Pancreas (tissue), 10 donors: ENCODE measurements at places on chromosomes 1 and 21. TPM values are rescaled to one million over a fixed set of nuclear protein-coding genes. Genes with fewer than 3 reads are reported as not detected.
A peak's percentile ranks its signal among the peaks of the same experiment; 100 is the strongest.

GRCh38 chr1:17531682-17532487 lies 7.6 kb upstream of the ARHGEF10L start:
- no peak overlapping the region for H3K4me3 ChIP-seq
- no peaks in the 10 kb centered on the region for H3K27me3 ChIP-seq
- H3K36me3 ChIP-seq = no peaks in the 10 kb centered on the region
- peaks cover 2% of the 10 kb centered on the region for H3K4me1 ChIP-seq

DNA sequence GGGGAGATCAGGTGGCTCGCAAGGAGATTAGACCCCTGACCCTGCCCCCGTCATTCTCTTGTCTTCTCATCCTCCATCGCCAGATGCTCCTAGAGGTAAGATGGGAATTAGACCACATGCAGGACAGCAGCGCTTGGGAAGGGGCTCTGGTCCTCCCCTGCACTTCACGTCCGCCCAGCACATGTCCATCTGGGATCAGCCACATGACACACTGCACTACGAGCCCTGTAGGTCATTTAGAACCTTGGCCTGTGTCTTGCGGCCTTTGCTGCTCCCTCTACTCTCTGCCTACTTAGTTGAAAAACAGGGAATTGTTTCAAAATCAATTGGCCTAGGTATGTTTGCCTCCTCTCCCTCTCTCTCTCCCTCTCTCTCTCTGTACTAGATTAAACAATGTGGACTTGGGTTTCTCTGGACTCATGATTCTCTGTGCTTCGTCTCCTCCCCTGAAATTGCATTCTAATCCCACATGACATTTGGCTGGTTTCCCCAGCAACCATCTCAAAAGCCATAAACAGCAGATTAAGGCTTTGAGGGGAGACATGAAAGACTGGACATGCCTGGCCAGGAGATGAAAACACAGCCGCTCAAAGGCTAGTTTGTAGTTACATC lies 3.8 kb upstream of the NCMAP start:
- H3K4me3 ChIP-seq = no peak overlapping the region
- peaks cover 2% of the 10 kb centered on the region for H3K4me1 ChIP-seq
- DNase-seq = no peak
- no peaks in the 10 kb centered on the region for H3K36me3 ChIP-seq

- no peaks in the 10 kb centered on the region for H3K4me1 ChIP-seq
- H3K27ac ChIP-seq = no peak overlapping the region
- H3K36me3 ChIP-seq = no peaks in the 10 kb centered on the region
- no peaks in the 10 kb centered on the region for H3K27me3 ChIP-seq
Measured at GRCh38 chr1:125064481-125064880, 3879.7 kb downstream of the SRGAP2C start.

DNA sequence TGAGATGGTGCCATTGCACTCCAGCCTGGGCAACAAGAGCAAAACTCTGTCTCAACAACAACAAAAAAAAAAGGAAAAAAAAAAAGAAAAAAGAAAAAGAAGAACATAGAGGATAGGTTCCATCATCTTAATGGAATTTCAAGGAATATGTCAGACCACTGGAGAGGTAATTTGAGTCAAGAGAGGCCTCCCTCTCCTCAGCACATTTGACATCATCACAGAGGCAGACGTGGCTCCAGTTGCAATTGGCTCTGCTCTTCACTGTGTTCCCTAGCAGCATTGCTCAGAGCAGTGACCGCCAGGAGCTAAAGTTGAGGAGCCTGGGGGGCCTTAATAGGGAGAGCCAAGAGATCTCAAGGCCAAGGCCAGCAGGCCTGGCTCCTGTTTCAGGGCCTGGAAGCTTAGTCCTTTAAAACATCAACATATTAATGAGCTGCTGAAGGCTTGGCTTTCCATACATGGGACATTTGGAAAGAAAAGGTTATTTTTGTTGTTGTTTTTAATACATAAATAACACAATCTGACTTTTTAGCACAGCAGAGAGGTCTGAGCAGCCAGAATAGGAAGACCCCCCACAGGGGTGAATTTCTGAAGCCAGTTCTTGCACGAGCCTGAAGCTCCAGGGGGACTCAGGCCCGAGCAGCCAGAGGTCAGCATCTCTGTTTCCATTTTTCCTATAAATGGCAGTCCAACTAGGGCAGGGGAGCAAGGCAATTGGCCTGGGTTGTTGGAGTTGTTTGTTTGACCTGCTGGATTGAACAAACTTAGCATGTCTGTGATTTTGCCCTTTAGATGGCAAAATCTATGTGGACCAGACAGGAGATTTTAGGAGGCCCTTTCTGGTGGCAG lies 118.3 kb upstream of the FGGY start:
- DNase-seq = no peak
- no peaks in the 10 kb centered on the region for H3K36me3 ChIP-seq
- H3K27me3 ChIP-seq = no peaks in the 10 kb centered on the region
- no peak overlapping the region for H3K4me3 ChIP-seq

DNA sequence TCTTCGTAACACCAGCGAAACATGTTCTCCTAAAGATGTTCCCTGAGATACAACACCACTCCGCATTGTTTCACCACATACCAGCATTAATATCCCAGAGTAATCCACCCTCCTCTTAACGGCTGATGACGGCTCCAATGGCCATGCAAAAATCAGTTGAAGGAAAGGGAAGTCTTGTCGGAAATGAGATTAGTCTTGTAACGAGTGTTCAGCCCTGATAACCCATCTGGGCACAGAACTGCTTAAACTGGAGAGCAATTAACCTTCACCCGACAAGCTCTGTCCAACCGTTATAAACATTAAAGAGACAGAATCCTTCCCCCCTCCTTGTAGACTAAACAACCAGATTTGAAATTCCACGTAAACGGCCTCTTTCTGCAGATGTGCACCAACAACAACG lies 21.9 kb downstream of the ERG start:
- DNase-seq = no peak
- no peaks in the 10 kb centered on the region for H3K4me1 ChIP-seq
- no peaks in the 10 kb centered on the region for H3K27me3 ChIP-seq

GRCh38 chr21:19510057-19510456 lies 1106.5 kb upstream of the TMPRSS15 start:
- no peaks in the 10 kb centered on the region for H3K36me3 ChIP-seq
- H3K27ac ChIP-seq = no peak overlapping the region
- H3K4me1 ChIP-seq = no peaks in the 10 kb centered on the region

GRCh38 chr1:30691480-30691879 lies 31.9 kb downstream of the MATN1 start:
- peak; percentile 3 for DNase-seq
- no peaks in the 10 kb centered on the region for H3K27me3 ChIP-seq
- no peak overlapping the region for H3K4me3 ChIP-seq
- no peaks in the 10 kb centered on the region for H3K36me3 ChIP-seq

DNA sequence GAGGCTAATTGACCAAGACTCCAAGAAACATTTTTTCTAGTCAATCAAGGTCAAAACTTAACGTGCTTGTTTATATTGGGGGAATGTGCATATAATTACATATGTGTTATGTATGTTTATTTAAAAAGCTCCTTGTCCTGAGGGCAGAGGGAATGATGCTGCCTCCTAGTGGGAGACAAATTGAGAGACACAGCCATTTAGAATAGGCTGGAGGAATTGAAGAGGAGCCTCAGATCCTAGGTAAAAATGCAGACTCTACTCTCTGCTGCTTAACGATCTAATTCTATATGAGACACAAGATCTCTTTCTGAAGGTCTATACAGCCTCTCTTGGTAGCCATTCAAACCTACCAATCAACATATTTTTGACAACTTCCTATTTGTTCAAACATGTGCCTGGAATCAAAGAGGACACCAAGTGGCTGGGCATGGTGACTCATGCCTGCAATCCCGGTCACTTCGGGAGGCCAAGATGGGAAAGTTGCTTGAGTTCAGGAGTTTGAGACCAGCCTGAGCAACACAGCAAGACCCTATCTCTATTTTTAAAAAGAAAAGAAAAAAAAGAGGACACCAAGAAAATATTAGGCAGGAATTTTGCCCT lies 136.6 kb upstream of the ZNF648 start:
- H3K4me1 ChIP-seq = peaks cover 27% of the 10 kb centered on the region
- H3K36me3 ChIP-seq = no peaks in the 10 kb centered on the region
- no peak overlapping the region for H3K4me3 ChIP-seq
- H3K27ac ChIP-seq = no peak overlapping the region
- no peak for DNase-seq
- no peaks in the 10 kb centered on the region for H3K27me3 ChIP-seq

Gene MAB21L3
- not detected for polyA plus RNA-seq

Gene ENO1
- polyA plus RNA-seq = 99.2 TPM

Gene HJV
- not detected for polyA plus RNA-seq

DNA sequence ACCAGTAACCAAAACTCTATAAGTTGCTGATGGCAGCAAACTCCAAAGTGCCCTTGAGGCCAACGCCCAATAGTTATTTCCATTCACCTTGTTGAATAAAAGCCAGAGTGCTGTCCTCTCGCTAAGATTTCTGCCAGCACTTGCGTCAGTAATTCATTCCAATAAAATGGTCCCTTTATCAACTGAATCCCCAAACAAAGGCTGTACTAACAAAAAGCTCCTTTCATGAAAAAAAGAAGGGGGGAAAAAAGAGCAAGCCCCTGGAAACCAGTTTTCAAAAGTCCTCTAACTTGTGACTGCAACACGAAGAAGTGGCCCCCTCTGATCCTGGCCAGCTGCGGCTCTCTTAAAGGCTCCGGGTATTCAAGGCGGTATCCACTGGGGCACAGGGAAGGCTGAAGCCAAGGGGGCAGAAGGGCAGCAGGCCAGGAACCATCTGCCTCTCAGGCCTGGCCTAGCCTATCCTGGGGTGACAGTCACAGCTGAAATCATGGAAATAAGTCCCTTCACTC lies 55.8 kb upstream of the ZNF326 start:
- no peaks in the 10 kb centered on the region for H3K36me3 ChIP-seq
- no peaks in the 10 kb centered on the region for H3K27me3 ChIP-seq
- H3K27ac ChIP-seq = no peak overlapping the region
- DNase-seq = no peak
- no peak overlapping the region for H3K4me3 ChIP-seq

GRCh38 chr1:164640686-164641352 lies 81.8 kb downstream of the PBX1 start:
- no peak overlapping the region for H3K4me3 ChIP-seq
- peaks cover 67% of the 10 kb centered on the region for H3K4me1 ChIP-seq
- H3K27me3 ChIP-seq = no peaks in the 10 kb centered on the region
- no peaks in the 10 kb centered on the region for H3K36me3 ChIP-seq
- peak overlapping the region; percentile 82 for H3K27ac ChIP-seq

DNA sequence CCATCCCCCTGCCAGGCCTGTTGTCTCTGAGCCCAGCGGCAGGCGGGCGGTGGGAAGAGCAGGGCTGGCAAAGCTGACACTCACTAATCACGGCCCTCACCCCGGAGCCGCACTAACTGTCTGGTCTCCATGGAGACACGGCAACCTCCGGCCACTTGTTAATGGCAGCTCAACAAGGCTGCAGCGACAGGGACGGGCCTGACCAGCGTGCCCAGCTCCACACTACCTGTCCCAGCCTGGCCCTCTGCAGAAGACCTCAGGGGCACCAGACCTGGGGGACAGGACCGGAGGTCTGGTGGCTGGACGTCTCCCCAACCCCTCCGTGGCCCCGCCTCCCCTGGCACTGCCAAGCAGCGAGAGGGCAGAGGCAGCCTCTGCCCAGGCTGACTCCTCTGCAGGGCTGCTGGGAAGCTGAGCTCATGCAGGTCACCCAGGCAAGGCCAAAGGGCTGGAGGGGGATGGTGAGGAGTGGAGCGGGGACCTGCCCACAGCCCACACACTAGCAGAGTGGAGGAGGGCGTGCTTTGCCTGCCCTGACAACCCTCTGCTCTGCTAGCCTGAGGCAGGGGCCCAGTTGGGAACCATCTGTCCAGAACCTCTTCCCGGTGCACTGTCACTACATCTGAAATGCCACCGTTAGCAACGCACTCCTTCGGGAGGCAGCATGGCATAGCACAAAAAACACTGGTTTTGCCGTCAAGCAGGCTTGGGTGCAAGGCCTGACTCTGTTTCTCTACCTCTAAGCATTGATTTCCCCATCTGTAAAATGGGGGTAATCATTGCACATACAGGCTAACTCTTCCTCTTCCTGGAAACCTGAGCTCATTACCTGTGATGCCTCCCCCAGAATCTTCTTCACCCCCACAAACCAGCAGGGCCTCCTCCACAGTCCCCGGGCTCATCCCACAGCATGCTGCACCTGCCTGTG lies 29.6 kb upstream of the WASF2 start:
- H3K36me3 ChIP-seq = no peaks in the 10 kb centered on the region
- H3K4me3 ChIP-seq = no peak overlapping the region
- H3K27me3 ChIP-seq = no peaks in the 10 kb centered on the region
- no peak overlapping the region for H3K27ac ChIP-seq
- DNase-seq = peak; percentile 50

DNA sequence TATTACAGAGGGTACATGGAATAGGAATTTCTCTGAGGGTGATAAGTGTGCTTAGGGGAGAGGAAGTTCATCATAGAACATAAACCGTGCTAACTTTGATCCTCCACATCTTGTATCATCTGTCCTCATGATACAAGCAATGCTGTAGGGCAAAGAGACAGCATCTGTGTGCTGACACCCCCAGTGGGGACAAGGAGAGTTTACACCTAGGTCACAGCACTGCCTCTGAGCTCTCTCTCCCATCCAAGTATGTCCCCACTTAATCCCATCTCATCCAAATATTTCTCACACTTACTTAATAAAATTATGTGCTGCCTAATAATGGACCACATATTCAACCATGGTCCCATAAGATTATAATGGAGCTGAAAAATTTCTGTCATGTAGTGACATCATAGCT lies 4.3 kb upstream of the TEDDM1 start:
- no peaks in the 10 kb centered on the region for H3K36me3 ChIP-seq
- no peak overlapping the region for H3K4me3 ChIP-seq
- no peak overlapping the region for H3K27ac ChIP-seq
- H3K4me1 ChIP-seq = peaks cover 7% of the 10 kb centered on the region
- DNase-seq = no peak

Gene LEMD1
- polyA plus RNA-seq = not detected

- H3K36me3 ChIP-seq = no peaks in the 10 kb centered on the region
- H3K4me1 ChIP-seq = no peaks in the 10 kb centered on the region
Measured at GRCh38 chr21:44063151-44063912, 43.9 kb upstream of the PWP2 start.

GRCh38 chr21:34219334-34220060 lies 144.3 kb upstream of the KCNE2 start:
- H3K27me3 ChIP-seq = no peaks in the 10 kb centered on the region
- H3K27ac ChIP-seq = no peak overlapping the region
- H3K4me3 ChIP-seq = no peak overlapping the region
